ENCODE measurements at places on chromosomes 4 and X.

DNA sequence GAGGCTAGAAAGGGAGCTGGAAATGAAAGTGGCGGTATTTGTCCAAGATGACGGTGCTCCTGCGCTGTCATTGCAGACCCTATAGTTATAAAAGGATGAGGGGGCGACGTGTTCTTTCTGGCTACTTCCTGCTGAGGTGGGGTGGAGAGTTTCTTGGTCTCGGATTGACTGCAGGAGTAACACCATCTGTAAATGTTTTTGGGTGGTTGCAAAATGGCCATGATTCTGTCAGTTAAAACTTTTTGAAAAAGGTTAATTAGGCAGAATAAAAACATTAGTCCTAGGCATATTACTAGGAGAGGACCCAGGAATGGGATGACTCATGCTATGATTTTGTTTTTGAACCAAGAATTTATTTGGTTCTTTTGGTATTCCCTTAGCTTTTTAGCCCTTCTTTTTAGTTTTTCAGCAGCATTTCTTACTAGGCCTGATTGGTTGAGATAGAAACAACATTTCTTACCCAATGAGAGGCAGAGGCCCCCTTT, 53.1 kb downstream of the USP11 start:
- DNase-seq, result no peak

- peak; percentile 13 for DNase-seq
Observed at GRCh38 chr4:23382879-23383278, 507.0 kb downstream of the PPARGC1A start.

DNA sequence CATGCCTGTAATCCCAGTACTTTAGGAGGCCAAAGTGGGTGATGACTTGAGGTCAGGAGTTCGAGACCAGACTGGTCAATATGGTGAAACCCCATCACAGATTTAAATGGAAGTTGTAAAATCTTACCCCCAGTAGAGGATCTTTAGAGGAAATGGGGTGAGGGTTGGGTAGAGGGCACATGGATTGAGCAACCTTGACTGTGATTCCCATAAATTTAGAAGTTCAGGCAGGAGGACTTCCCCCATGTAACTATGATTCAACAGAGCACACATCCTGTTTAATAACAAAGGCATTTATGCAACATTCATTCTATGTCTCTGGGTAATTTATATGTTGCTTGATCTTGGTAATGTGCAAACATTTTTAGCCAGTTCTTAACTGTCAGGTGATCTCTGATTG, 143.1 kb downstream of the RBM47 start:
- no peak for DNase-seq

DNA sequence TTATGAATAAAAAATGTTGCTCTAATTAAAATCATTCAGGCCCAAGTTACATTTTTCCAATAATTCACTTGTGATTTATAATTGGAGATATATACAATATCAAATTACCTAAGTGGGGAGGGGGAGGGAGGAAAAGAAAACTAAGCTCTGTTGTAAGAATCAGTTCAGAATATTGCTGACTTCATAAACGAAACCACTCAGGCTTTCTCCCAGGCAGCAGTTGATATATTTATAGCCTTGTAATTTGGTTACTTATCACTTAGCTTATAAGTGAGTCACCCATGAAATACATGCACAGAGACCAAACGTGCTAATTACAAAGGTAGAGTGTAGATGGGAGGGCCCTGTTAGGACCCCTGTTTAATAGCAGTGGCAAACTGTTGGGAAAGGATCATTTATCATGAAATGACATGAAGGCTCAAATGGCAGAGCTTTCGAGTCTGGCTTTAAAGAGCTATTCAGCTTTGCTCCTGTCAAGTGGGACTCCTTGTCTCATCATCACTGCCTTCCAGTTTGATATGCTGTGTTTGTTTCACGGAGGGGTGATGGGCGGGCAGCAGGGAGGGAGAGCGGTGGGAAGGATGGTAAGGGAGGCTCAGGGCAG, 105.6 kb upstream of the PGRMC2 start:
- peak; percentile 83 for DNase-seq

GRCh38 chrX:42821803-42822443, 44.0 kb upstream of the PPP1R2C start:
- DNase-seq, result no peak

- no peak for DNase-seq
Observed at GRCh38 chrX:46298821-46299220, 246.4 kb downstream of the ZNF674 start.

GRCh38 chr4:40763228-40763716, 13.5 kb downstream of the NSUN7 start:
- DNase-seq, result no peak

Measured in Caki2 (cell line).